ENCODE measurements at places on chromosomes 5 and 9. TPM values are rescaled to one million over a fixed set of nuclear protein-coding genes. Genes with fewer than 3 reads are reported as not detected.

- no peak for DNase-seq
- no peaks in the 10 kb centered on the region for H3K36me3 ChIP-seq
- peaks cover 13% of the 10 kb centered on the region for H3K4me1 ChIP-seq
- no peak overlapping the region for H3K27ac ChIP-seq
- no peak overlapping the region for H3K4me3 ChIP-seq
Observed at GRCh38 chr5:1090538-1090937, 21.3 kb downstream of the SLC12A7 start.

- H3K27me3 ChIP-seq: no peaks in the 10 kb centered on the region
- H3K36me3 ChIP-seq: peaks cover 7% of the 10 kb centered on the region
- H3K4me1 ChIP-seq: no peaks in the 10 kb centered on the region
- H3K4me3 ChIP-seq: no peak overlapping the region
- no peak for DNase-seq
- no peak overlapping the region for H3K27ac ChIP-seq
Observed at GRCh38 chr9:14813336-14814248, 91.1 kb upstream of the CER1 start.

- peak overlapping the region; percentile 70 for H3K27ac ChIP-seq
- no peaks in the 10 kb centered on the region for H3K27me3 ChIP-seq
- H3K36me3 ChIP-seq: no peaks in the 10 kb centered on the region
- no peak for DNase-seq
- no peak overlapping the region for H3K4me3 ChIP-seq
- H3K4me1 ChIP-seq: peaks cover 3% of the 10 kb centered on the region
Observed at GRCh38 chr5:124812771-124813358, 66.4 kb upstream of the ZNF608 start.

GRCh38 chr9:15203581-15203980 is 103.4 kb downstream of the TTC39B start:
- H3K4me1 ChIP-seq: no peaks in the 10 kb centered on the region
- no peak overlapping the region for H3K27ac ChIP-seq
- no peaks in the 10 kb centered on the region for H3K36me3 ChIP-seq
- no peak for DNase-seq
- no peaks in the 10 kb centered on the region for H3K27me3 ChIP-seq

- H3K27me3 ChIP-seq: no peaks in the 10 kb centered on the region
- H3K4me3 ChIP-seq: no peak overlapping the region
- no peaks in the 10 kb centered on the region for H3K36me3 ChIP-seq
- no peak overlapping the region for H3K27ac ChIP-seq
Observed at GRCh38 chr5:67409126-67409777, 212.7 kb upstream of the CD180 start.

- no peaks in the 10 kb centered on the region for H3K36me3 ChIP-seq
- H3K27me3 ChIP-seq: peaks cover 6% of the 10 kb centered on the region
- H3K4me3 ChIP-seq: peak overlapping the region; percentile 99
- no peak for DNase-seq
- H3K27ac ChIP-seq: peak overlapping the region; percentile 94
- H3K4me1 ChIP-seq: peaks cover 5% of the 10 kb centered on the region
Observed at GRCh38 chr9:35603506-35603985, 1.5 kb upstream of the TESK1 start.

DNA sequence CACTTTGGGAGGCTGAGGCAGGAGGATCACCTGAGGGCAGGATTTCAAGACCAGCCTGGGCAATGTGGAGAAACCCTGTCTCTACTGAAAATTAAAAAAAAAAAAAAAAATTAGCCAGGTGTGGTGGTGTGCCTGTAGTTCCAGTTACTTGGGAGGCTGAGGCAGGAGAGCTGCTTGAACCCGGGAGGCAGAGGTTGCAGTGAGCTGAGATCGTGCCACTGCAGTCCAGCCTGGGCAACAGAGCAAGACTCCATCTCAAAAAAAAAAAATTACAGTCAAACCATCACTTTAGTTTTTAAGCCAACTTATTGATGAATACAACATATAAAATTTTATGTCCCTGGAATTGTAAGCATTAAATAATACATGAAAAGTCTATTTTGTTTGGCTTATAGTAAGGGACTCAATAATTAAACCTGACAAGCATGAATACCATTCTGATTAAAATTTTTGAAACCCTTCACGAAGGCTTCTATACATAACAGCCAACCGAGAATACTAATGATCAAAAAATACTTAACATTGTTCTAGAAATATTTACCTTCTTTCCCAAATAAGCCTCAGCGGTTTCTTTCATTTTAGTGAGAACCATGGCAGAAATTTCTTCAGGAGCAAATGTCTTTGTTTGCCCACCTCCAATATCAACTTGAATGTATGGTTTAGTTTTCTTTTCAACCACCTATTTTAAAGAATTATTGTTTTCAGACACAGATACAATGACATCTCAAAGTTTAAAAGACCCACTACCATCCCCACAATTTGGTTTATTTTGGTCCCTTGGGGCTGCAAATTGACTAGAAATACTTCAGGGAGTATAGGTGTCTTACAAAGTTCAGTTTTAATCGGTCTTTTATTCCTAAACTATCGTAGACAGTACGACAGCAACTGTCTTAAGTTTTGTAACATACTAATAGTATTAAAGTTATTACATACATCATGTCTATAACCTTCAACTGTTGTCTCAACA is 1.2 kb downstream of the HSPA5 start:
- no peaks in the 10 kb centered on the region for H3K36me3 ChIP-seq
- peaks cover 14% of the 10 kb centered on the region for H3K27me3 ChIP-seq
- DNase-seq: no peak
- H3K4me1 ChIP-seq: peaks cover 6% of the 10 kb centered on the region
- H3K4me3 ChIP-seq: peak overlapping the region; percentile 99

GRCh38 chr5:65769539-65769938 is 47.5 kb downstream of the NLN start:
- H3K27me3 ChIP-seq: peaks cover 3% of the 10 kb centered on the region
- no peak for DNase-seq
- no peak overlapping the region for H3K4me3 ChIP-seq
- H3K27ac ChIP-seq: no peak overlapping the region
- H3K4me1 ChIP-seq: no peaks in the 10 kb centered on the region

GRCh38 chr5:8456846-8457186 is 587.9 kb downstream of the MTRR start:
- no peaks in the 10 kb centered on the region for H3K27me3 ChIP-seq
- no peak overlapping the region for H3K4me3 ChIP-seq
- peaks cover 6% of the 10 kb centered on the region for H3K36me3 ChIP-seq
- no peak for DNase-seq

DNA sequence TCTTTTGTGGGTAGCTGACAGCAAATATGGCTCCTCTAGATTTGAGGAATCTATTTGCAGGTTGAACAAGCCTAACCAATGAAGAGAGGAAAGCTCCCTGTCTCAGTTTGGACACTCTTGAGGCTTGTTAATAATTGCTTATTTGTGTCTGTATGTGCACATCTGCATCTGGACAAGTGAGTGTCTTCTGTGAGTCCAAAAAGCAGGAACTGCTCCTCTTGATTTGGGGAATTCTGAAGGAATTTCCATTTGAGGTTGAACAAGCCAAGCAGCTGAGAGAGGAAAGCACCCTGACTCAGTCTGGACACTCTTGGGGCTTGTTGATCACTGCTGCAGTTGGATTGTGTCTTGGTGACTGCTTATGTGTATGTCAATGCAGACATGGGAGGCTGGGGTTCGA is 211.6 kb downstream of the DTWD2 start:
- peaks cover 12% of the 10 kb centered on the region for H3K4me1 ChIP-seq
- H3K27me3 ChIP-seq: no peaks in the 10 kb centered on the region
- no peak for DNase-seq
- H3K36me3 ChIP-seq: peaks cover under 1% of the 10 kb centered on the region
- H3K4me3 ChIP-seq: no peak overlapping the region

DNA sequence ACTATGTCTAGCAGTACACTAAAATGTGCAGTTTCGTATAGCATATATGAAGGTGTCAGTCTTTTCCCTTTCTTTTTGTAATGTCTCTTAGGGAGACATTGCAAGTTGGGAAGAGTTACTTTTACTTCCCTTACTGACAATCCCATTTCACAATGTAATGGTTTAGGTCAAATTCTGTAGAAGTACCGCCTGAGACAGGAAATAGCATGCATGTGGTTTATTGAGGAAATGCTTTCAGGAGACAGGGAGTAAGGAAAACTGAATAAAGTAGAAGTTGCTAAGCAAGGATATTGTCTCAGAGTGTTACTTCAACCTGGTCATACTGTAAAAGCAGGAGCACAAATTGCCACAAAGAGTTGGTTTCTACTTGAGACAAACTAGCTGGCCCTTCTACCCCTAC is 32.1 kb upstream of the MSANTD3 start:
- peaks cover 8% of the 10 kb centered on the region for H3K36me3 ChIP-seq
- no peak overlapping the region for H3K4me3 ChIP-seq
- no peak for DNase-seq
- no peaks in the 10 kb centered on the region for H3K4me1 ChIP-seq
- peaks cover 3% of the 10 kb centered on the region for H3K27me3 ChIP-seq
- H3K27ac ChIP-seq: no peak overlapping the region

DNA sequence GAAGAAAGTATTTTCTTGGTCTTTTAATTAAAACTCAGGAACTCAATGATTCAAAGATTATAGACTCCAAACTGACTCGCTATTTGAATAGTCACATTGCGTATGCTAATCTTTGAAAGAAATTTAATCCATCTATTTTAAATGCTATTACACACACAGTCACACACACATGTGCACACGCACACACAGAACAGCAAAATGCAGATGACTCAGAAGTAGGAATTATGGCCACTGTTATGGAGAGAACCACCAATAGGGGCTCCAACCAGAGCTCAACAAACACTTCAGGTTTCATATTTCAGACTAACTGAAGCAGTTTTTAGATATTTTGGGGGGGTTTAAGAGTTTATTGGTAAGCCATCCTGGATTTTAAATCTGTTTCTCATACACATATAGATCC is 1917.9 kb downstream of the EFNA5 start:
- H3K27ac ChIP-seq: peak overlapping the region; percentile 31
- no peaks in the 10 kb centered on the region for H3K27me3 ChIP-seq
- H3K4me3 ChIP-seq: no peak overlapping the region
- peaks cover 15% of the 10 kb centered on the region for H3K4me1 ChIP-seq
- no peak for DNase-seq
- no peaks in the 10 kb centered on the region for H3K36me3 ChIP-seq

Gene PDE6A
- not detected for total RNA-seq

DNA sequence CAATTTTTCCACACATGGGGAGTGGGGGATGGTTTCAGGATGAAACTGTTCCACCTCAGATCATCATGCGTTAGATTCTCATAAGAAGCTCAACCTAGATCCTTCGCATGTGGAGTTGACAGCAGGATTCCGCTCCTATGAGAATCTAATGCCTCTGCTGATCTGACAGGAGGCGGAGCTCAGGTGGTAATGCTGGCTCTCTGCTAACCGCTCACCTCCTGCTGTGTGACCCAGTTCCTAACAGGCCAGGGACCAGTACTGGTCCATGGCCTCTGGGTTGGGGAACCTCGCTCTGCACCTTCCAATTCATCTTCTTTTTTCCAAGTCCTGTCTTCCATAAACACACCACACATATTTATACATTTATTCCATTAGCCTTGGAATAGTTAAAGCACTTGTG is 33.0 kb downstream of the POU5F2 start:
- H3K4me3 ChIP-seq: no peak overlapping the region
- no peaks in the 10 kb centered on the region for H3K4me1 ChIP-seq
- DNase-seq: no peak
- H3K36me3 ChIP-seq: no peaks in the 10 kb centered on the region

DNA sequence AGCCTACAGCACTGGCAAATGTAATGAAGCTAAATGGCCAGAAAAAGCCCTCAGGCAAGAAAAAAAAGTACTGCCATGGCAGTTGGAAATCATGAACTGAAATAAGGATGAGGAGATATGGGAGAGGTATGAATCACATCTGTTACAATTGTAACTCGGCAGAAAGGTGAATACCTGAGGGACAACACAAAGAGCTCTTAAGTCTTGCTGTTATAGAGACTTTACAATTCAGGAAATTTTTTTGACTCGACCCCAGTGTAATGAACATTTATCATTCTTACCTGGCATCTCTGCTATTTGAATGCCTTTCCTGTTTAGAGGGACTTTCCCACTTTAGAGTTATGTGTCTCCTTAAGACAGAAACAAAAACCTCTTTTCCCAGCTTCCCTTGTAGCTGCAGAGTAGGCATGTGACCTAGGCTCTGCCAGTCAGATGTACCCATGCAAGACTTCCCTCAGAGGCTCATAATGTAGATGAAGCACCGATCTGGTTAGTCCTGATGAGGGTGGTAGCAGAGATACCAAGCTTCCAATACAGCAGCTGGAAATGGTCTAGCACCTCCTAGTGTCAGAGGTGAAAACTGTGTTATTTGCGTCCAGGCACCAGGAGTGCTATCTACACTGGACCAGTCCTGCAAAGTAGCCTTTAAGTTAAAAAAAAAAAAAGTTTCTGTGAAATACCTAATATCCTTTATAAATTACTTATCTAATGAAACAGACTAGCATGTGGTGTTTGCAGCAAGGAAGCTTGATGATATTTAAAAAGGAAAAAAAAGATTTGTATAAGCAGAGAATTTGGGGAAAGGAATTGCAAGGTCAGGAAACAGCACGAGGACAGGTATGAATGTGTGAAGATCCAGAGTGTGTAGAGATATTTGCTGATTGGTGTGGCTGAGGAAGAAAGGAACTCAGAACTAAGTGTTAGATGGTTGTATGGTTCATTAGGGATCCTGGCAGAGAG is 146.9 kb upstream of the SLC1A3 start:
- no peaks in the 10 kb centered on the region for H3K27me3 ChIP-seq
- H3K4me3 ChIP-seq: no peak overlapping the region
- peaks cover 3% of the 10 kb centered on the region for H3K4me1 ChIP-seq
- DNase-seq: no peak
- no peaks in the 10 kb centered on the region for H3K36me3 ChIP-seq

Gene GAS1
- 6.1 TPM for total RNA-seq

- no peak overlapping the region for H3K27ac ChIP-seq
- no peaks in the 10 kb centered on the region for H3K4me1 ChIP-seq
- DNase-seq: no peak
Observed at GRCh38 chr5:103247118-103247517, 11.4 kb upstream of the MACIR start.

DNA sequence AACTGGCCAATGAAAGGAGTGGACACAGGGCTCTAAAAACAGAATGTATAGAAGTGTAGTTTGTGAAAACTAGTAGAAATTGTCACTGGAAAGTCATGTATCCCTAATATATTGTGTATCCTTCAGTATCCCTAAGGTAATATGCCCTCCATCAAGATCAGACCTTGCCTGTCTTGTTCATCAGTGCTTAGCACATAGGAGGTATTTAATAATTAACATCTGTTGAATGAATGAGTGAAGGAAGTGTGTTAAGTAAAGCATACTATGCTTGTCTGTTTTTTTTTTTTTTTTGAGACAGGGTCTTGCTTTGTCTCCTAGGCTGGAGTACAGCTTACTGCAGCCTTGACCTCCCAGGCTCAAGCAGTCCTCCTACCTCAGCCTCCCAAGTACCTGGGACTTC is 15.8 kb downstream of the GAPVD1 start:
- no peaks in the 10 kb centered on the region for H3K4me1 ChIP-seq
- no peak overlapping the region for H3K27ac ChIP-seq
- no peak overlapping the region for H3K4me3 ChIP-seq
